ENCODE measurements at places on chromosomes 13 and 19.

- no peak for DNase-seq
Observed at GRCh38 chr13:35993686-35994085, 137.5 kb downstream of the DCLK1 start.

- DNase-seq: no peak
Observed at GRCh38 chr19:2359992-2360685, at the start of gene TMPRSS9. Gene TMPRSS9 (plus strand): TSS chr19:2360265. CDS start chr19:2389786, 29,521 bp downstream.

- DNase-seq: no peak
Observed at GRCh38 chr13:45954836-45955800, 97.4 kb downstream of the ZC3H13 start.

- no peak for DNase-seq
Observed at GRCh38 chr13:98965325-98965724, 12.5 kb downstream of the DOCK9 start.

GRCh38 chr19:29524912-29525831, 622 bp upstream of the VSTM2B start:
- DNase-seq: no peak

- peak; percentile 5 for DNase-seq
Observed at GRCh38 chr13:53782488-53782961, 753.9 kb downstream of the OLFM4 start.

DNA sequence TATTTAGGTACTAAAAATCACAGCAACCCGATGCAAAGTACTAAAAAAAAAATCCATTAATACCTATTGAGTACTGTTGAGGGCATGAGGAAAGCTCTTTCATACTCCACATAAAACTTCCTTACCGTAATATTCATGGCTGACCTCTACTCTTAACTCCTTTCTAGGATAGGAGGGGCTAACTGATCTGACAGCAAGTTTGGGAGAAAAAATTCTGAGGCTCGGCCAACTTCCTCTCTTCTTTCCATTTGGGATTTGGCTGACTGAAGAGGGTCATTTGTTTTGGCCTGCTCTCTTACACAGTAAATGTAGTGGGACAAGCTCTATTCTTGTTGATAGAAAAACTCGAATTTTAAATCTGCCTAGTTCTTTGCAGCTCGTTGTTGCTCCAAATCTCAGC, 9.4 kb upstream of the USPL1 start:
- DNase-seq: no peak

DNA sequence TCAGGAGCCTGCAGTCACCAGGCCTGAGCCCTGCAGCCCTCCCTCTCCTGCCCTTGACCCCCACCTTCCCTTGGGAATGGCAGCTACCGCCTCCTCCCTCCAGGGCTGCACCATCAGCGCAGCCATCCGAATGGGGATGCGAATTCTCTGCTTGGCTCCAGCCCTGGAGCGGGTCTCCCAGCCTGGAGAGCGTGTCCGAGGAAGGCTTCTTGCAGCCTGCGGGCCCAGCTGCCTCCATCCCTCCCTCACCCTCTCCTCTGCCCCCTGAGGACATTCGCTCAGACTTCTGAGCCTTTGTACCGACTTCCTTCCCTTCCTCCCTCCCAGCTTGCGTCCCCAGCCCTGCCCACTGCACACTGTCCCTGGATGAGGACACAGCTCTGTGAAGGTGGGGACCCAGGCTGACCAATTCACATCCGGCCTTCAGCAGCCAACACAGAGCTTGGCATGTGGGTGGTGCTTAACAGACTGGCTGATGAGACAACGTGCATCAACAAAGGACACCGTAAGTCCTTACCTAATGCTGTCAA, 6.0 kb upstream of the NKPD1 start:
- DNase-seq: no peak

DNA sequence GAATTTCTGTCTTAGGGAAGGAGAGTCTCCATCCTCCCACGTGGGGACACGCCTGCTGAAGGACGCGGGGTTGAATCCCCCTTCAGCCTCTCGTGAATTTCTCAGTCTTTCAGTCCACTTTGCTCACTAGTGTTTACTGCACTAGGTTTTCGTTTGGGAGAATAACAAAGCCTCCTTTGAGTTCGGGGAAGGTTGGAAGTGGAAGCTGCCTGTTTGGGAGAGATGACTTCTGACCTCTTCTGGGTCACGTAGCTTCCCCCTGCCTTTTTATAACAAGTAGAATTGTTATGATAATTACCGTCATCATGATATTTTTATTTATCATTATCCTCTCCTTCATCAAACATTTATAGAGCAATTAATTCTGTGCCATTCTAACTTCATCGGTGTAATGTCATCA, 60.7 kb downstream of the ATP11A start:
- no peak for DNase-seq

DNA sequence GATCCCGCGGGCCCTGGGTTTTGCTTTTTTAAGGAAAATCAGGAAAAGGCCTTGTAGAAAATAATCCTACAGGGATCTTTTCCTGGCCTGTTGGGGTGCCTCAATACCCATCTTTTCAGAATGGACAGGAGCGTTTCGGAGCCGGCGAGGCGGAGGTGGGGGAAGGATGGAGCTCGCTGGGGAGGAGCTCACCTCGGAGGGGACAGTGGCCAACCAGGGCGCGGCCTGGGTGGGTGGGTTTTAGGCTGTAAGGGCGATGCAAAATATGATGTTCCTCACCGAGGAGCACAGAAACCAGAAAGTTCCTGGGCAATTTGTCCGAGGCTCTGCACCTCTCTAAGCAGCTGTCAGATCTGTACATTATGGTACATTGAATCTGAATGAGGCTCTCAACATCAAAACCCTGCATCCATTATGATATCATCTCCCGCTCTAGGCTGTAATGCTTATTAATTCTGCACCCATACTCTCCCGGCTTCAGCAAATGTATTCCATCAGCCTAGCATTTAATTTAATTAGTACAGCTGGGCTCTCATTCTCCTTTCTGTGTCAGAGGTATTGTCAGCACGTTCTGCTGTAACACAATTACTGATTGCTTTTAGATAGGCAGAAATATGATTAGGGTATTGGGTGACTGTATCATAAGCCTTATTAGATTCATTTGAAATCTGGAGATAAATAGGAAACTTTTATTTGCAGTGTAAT, 90.3 kb upstream of the SOX1 start:
- DNase-seq: no peak

GRCh38 chr13:85436029-85436428, 363.2 kb downstream of the SLITRK6 start:
- DNase-seq: no peak

DNA sequence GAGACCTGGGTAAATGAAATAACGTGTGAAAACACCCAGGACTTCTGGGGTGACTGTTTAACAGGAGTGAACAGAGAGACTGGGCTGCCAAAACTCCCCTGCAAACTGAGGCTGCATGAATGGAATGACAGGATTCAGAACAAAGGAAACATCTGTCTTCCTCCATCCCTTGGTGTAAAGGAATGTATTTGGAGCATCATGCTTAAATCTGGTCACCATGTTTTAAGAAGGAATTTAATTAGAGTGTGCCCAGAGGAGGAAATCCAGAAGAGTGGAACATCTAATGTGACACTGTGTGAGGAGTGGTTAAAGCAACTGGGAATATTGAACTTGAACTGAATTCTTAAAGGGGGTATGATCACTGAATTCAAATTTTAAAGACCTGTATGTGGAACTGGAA, 437.2 kb downstream of the LIG4 start:
- no peak for DNase-seq

- no peak for DNase-seq
Observed at GRCh38 chr13:99265821-99266426, 7.7 kb upstream of the GPR18 start.

- no peak for DNase-seq
Observed at GRCh38 chr13:27408074-27408473, 16.3 kb upstream of the GTF3A start.

DNA sequence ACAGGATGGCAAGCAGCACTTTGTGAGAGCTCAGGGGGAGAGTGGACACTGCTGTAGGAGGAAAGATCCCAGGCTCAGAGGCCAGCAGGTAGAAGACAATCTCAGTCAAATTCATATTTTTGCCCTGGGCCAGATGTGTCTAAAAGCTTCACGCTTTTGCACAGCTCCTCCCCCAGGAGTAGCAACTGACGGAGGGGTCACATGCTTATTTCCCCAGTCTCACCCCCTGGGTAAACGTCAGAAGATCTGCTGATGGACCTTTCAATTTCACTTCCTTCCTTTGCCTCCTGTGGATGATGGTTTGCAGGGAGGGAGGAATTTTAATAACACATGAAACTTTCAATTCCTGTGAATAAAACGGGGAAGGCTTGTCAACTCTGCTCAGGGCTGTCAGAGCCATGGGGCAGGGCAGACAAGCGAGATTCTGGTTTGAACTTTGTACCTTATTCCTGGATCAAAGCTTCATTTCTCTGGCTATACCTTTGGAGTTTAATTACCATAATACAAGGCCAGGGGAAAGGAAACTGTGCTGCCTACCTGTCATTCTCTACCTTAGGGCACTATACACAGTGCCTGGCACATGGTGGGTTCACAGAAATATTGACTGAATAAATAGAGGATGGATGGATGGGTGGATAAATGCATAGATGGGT, 41.0 kb downstream of the POU4F1 start:
- DNase-seq: no peak

DNA sequence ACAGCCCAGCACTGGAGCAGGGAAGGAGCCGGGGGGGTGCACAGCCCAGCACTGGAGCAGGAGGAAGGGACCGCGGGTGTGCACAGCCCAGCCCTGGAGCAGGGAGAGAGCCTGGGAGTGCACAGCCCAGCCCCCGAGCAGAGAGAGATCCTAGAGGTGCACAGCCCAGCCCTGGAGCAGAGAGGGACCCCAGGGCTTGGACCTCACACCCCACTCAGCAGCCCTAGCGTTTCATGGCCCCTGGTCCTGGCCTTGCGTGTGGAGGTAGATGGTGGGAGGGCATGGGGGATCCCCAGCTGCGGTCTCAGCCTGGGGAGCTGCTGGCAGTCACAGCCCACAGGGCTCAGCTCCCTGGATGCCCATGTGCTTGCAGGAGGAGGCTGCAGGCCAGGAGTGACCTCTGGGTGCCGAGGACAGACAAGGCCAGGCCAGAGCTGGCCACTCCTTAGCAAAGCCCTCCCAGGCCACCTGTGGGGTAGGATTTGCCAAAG, 25.1 kb downstream of the GAS6 start:
- DNase-seq: no peak

All from AG09309 (cell line).